ENCODE measurements at places on chromosomes 3 and 15.

DNA sequence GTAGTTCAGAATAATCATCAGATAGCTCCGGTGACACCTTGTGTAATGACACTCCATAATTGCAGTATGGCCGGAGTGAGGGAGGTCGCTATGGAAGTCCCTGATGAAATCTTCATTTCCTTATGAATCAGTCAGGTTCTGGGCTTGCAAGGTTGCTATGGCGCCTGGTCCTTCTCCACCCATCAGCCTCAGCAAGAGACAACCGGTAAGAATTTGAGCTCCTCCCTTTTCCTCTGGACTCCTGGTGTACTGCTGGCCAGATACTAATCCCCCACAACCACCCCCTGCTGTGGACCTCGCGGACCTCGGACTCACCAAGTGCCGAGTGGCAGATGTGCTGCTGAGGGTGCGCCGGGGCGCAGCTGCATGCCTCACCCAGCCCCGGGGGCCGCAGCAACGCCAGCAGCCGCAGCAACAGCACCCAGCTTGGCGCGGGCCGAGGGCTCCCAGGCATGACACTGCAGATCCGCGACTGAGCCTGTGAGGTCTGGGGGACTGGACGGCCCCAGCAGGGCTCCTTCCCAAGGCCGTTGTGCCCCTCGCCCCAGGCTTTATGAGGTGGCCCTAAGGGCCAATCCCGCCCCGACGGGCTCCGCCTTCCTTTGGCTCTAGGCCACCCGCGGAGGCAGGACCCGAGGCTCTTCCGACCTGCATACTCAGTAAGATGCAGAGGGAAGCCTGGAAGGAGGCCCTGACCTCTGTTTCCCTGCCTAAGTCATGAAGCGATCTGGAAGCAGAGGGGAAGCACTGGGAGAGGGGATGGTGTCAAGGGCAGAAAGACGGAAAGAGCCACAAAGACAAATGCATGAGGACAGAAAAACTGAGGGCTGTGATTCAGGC lies at the start of gene TIMP4:
TSS of gene TIMP4 (minus strand) at position 526 of the 840 bp plus-strand sequence. CDS start at position 454, 72 bp downstream.
- DNase-seq = no peak

DNA sequence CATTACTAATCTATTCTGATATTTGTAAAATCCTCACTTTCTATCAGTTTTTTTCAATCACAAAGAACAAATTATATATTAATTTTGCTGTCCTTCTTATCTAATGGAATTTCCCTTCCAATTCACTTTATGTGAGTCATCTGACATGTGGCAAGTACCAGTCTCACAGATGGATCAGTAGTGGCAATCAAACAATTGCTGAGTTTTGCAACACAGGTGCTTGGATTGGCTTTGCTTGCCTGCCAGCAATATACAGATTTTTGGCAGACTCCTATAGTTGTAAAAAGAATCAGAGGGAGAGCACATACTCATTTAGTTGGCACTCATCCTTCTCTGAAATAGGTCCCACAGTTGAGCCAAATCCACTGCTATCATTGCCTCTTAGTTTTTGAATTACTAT lies 83.7 kb downstream of the BCHE start:
- DNase-seq = no peak

DNA sequence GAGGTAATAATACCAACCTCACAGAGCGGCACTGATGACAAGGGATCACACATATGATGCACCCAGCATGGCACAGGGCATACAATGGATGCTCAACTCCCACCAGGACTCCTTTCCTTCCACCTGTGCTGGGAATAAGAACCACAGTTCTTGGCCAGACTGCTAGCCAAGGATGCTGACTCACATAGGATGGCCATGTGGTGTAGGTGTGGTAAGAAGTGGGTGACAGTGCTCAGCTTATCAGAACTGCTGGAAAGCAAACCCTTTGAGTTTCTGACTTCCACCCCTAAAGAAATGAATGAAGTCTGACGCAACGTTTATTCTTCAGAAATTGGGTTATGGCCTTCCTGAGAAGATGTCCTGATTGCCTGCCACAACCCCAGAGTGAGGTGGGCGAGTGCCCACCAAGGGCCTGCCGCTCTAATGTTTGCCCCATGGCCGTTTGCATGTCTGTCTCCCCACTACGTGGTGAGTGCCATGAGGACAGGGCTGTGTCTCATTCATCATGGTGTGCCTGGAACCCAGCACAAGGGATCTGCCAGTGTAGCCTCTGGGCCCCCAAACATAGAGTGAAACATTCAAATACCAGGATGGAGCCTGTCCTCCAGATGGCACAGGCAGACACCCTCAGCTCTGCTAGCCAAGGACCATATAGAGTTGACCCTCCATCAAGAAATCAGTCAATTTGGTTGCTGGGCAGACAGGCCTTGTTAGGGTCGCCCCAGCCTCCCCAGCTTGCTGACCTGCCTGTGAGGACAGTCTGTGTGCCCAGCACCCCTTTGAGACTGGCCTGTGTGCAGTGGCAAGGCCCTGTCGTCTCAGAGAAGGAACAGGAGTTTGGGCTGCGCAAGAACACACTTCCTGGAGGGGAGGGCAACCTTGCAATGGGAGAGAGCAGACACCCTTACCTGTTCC lies 57.6 kb upstream of the SLCO2A1 start:
- DNase-seq = no peak

DNA sequence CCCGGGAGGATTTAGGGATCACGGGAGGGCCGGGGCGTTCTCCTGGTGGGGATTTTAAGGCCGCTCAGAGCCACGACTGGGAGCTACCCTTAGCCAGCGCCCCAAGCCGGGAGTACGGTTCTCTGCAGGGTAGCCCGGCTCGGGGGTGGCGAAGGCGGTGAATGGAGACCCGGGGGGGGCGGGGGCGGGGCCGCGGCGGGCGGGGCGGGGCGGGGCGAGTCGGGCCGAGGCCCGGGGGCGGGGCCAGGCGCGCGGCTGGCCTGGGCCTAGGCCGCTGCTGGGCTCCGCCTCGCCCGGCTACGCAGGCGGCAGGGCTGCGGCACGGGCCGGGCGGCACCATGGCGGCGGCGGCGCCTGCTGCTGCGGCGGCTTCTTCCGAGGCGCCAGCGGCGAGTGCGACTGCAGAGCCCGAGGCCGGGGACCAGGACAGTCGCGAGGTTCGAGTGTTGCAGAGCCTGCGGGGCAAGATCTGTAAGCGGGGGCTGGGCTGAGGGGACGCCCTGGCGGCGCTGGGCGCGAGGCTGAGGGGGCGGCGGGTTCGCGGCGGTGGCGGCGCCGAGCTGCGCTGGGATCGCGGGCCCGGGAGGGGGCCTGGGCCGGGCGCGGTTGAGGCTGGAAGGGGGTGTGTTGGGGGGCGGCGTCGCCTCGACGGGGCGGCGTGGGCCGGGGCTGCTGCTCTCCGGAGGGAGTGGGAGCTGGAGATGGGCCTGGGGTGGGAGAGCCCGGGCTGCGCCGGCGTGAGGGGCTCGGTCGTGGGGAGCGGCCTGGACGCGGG lies at the start of gene RASA2:
TSS of gene RASA2 (plus strand) at position 282 of the 775 bp plus-strand sequence. CDS start at position 339, 57 bp downstream.
- DNase-seq = peak; percentile 87

- no peak for DNase-seq
Measured at GRCh38 chr3:112000367-112000771, 1.6 kb downstream of the TAGLN3 start.

- peak; percentile 16 for DNase-seq
Measured at GRCh38 chr3:73056014-73056844, 5.2 kb upstream of the EBLN2 start.

DNA sequence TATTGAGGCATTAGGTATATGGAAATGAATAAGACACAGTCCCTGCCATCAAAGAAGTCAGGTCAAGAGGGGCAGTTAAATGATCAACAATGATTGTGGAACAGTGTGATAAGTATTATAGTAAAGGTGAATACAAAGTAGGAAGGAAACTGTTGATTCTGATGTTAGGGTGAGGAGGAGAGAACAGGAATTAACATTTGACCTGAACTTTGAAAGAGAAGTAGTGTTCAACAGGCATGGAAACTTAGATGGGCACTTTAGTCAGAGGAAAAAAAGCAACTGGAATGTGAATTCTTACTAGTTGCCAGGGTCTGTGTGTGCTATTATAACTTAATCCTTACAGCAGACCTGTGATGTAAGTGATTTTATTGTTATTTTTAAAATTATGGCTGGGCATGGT lies 17.6 kb downstream of the HACD3 start:
- no peak for DNase-seq

DNA sequence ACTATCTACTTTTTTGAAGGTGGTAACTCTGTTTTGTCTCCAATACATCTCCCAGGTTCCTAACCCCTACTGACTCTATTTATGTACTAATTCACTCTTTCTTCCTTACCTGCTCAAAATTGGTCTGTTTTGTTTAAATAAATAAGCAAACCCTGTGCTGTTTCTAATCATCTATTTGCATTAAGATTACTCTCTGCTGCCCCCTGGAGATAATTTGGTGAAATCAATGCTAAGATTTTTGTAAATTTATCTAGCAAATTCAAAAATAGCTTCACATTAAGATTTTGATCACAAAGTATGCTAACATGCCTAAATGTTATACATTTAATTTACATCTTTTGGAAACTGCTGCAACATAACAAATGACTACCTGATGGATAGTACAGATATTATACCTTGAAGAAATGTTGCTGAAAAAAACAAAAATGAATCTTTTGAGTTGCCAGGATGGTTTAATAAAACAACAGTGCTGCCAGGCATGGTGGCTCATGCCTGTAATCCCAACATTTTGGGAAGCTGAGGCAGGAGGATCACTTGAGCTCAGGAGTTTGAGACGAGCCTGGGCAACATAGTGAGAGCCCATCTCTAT lies 4.4 kb upstream of the CD200R1 start:
- DNase-seq = peak; percentile 63

DNA sequence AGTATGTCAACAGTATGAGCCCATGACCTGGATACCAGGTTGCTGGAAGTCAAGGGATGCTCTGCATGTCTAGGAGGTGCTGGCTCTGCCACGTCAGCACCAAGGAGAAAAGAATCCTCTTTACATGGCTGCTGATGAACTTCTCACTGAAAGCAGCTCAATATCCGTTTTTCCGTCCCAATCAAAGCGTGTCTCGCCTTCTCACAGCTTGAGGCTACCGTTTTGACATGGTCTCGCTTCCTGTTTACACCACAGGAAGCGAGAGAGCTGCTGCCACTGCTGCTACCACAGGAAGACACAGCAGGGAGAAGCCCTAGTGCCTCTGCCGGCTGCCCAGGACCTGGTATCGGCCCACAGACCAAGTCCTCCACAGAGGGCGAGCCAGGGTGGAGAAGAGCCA lies 27.3 kb downstream of the STARD5 start:
- peak; percentile 94 for DNase-seq

DNA sequence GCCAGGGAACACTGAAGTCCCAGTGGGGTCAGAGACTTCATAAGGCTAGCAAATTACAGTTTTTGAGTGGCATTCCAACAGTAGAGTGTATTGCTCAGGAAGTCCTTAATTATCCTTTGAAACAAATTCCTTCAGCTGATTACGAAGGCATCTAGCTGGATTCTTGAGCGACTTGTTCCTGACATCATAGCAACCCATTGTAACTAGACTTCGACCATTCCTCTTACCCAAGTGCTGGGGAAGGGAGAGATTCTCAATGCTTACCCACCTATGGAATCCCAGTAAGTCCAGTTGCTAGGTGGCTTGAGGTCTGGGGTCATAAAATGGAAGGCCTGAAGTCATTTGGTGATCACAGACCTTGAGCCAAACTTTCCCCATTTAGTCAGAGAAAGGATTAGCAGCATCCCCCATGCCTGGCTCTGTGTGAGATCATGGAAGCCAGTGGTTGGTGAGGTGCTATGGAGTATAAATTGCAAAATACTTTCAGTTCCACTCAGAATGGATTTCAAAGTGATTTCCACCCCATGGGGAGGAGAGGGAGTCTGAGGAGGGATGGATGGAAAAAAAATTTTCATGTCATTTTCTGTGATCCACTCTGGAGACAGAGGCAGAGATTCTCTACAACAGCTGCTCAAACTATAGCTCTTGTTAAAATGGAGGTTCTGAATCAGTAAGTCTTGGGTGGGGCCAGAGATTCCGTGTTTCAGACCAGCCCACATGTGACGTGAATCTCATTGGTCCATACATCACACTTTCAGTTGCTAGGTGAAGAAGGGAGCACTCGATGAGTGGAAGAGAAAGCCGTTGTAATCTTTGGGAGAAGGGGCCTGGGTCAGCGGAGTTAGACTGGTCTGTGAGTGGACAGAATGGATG lies 45.7 kb downstream of the CD86 start:
- peak; percentile 27 for DNase-seq

DNA sequence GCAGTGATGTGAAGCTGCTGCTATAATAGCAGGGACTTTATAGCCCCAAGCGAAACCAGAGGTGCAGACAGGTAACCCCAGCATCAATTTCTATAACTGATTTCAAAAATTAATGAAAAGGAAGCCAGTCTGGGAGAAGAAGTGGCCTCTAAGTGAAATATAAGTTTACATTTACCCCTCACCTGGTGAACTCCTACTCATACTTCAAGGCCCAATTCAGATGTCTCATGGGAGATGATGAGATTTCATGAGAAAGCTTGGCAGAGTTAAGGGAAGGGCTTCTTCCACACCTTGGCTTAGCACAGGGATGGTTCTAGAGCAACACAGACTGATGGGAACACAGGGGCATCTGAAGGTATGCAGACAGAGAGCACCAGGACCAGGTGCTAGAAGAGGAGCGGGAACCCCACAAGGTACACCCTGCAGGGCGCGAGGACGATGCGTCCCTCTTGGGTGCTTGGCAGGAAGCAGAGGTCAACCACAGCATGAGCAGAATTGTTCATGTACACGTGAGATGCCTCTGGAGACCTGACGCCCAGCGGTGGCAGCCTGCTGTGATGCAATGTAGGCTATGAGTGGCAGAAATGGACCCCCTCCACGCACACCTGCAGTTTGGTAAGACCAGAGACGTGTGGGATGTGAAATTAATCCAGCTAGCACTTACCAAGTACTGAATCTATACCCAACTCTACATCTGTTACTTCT lies 102.9 kb downstream of the SRGAP3 start:
- no peak for DNase-seq

DNA sequence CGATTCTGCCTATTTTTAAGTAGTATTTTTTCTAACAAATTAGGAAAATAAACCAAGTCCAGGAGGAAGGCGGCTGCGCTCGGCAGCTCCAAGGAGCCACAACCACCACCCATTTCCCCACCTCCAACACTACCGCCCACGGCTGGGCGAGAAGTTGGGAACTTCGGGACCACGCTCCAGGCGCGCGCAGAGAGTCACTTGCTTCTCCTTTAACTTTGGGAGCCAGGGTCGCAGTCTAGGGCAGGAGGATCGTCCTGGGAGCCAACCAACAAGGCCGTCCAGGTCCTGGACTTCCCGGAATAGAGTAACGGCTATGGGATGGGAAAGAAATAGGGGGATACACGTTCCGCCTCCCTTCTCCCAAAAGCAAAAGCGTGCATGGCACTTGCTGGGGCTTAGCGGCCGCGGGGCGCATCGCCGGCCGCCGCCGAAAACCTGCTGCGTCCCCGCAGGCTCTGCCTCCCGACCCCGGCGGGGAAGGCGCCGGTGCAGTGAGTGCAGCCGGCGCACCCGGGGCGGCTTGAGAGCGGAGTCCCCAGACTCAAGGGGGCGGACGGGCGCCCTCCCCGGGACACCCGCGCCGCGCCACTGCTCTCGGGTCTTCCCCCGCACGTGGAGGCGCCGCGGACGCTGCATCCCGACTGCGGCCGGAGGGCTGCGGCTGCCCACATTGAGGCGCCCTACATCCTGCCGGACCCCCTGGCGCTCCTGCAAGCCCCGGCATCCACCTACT lies 699 bp downstream of the MEGF11 start:
- peak; percentile 23 for DNase-seq

Data from OCI-LY7 (cell line).